ENCODE measurements at places on chromosomes 1 and 21. TPM values are rescaled to one million over a fixed set of nuclear protein-coding genes. Genes with fewer than 3 reads are reported as not detected.

Gene DMBX1
- total RNA-seq: not detected

Gene TMEM61
- 0.16 TPM for total RNA-seq

Gene IL19
- total RNA-seq: not detected

Gene ARHGEF19
- total RNA-seq: 0.16 TPM

Gene CDK18
- 0.16 TPM for total RNA-seq

Gene OLFML2B
- 0.94 TPM for total RNA-seq

Gene RASAL2
- 41.8 TPM for total RNA-seq

Gene ARHGEF2
- total RNA-seq: 129 TPM

Gene ORC1
- total RNA-seq: 0.94 TPM

Gene DVL1
- 70.7 TPM for total RNA-seq

Gene MYBPHL
- not detected for total RNA-seq

Gene TEX38
- not detected for total RNA-seq

Gene OR6K3
- not detected for total RNA-seq

Gene VASH2
- 35.9 TPM for total RNA-seq

Gene CD1C
- total RNA-seq: not detected

Gene NBPF3
- total RNA-seq: 9.5 TPM

Gene BCAR3
- total RNA-seq: 5.9 TPM

Gene KCNJ9
- total RNA-seq: 14.7 TPM

Gene SEMA6C
- total RNA-seq: 18.6 TPM

Gene CD58
- 7.3 TPM for total RNA-seq

Gene S100A3
- not detected for total RNA-seq

Gene SPRR5
- total RNA-seq: not detected

Gene HIPK1
- 45.2 TPM for total RNA-seq

Gene TMEM200B
- 0.94 TPM for total RNA-seq

Gene IQGAP3
- total RNA-seq: 1.1 TPM

Gene PPM1J
- total RNA-seq: 4.4 TPM

Gene TTC24
- total RNA-seq: not detected

Gene RBM11
- 16.2 TPM for total RNA-seq

Gene WDR47
- 285 TPM for total RNA-seq

Gene MAEL
- 1.4 TPM for total RNA-seq

Gene OLFML3
- total RNA-seq: 22.5 TPM

Gene IGSF9
- 5.9 TPM for total RNA-seq

Gene UBE2U
- not detected for total RNA-seq

Gene ESPN
- total RNA-seq: not detected

Gene SLC30A2
- total RNA-seq: not detected

Gene S100A7A
- total RNA-seq: not detected

Gene HPCAL4
- 51.2 TPM for total RNA-seq

Gene BMP8B
- total RNA-seq: 0.16 TPM

Gene SPRR2F
- not detected for total RNA-seq

Gene ZNF593OS
- total RNA-seq: not detected

Gene SCAF4
- 5.5 TPM for total RNA-seq

Gene MAP3K7CL
- total RNA-seq: 1.6 TPM

Gene PTGS2
- total RNA-seq: 1.7 TPM

Gene RHD
- 0.16 TPM for total RNA-seq

Gene NTMT2
- total RNA-seq: not detected

Gene GJA9
- not detected for total RNA-seq

Gene GJA8
- total RNA-seq: not detected

Gene LYSMD1
- total RNA-seq: 16.4 TPM

Gene TSSK3
- not detected for total RNA-seq

Gene SPRR1B
- total RNA-seq: not detected

Gene ETV3L
- not detected for total RNA-seq

Gene TMEM51
- total RNA-seq: 1.4 TPM

Gene HSD3B2
- total RNA-seq: not detected

Gene SHCBP1L
- total RNA-seq: not detected

Gene TMEM52
- total RNA-seq: 1.1 TPM

Gene PADI2
- 0.94 TPM for total RNA-seq

Gene LENEP
- 2.7 TPM for total RNA-seq

Gene LRRC7
- 303 TPM for total RNA-seq

All from occipital lobe (tissue), 3 donors.